ENCODE measurements at places on chromosomes 2 and 18.

GRCh38 chr2:54586062-54586461 lies 129.9 kb downstream of the SPTBN1 start:
- DNase-seq = no peak

DNA sequence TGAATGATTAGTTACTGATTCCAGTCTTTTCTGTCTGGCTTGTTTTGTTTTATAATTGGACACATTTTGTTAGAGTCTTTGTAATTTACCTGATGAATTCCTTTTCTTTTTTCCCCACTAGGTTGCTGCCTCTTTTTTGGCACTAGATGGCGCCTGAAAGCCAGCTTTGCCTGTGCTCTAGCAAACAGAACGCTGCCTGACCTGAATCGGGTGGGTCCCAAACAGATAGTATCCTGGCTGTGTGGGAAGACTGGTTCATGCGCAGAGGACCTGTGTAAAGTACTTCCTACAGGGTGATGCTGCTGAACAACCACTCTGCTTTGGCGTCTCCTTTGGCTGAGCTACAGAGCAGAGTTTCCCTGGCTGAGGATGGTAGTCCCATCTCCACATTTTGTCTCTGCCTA lies 288.2 kb downstream of the IKZF2 start:
- DNase-seq = no peak

DNA sequence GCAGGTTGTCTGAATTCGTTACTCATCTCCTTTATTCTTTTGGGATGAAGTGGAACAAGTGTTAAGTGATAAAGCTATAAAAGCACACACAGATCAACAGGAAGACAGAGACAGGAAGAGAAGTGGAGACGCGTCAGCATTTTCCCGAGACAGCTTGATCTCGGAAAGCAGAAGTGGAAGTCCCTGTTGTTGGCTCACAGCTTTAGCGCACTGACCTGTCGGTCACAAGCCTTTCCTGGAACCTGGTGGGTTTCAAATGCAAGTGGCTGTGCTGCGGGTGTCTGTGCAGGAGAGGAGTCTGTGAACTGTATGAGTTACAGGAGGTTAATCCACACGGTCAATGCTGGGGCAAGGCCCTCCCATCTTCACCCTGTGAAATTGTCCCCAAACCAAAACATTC lies 116.6 kb upstream of the PELI1 start:
- no peak for DNase-seq

GRCh38 chr18:47817017-47817794 lies 113.3 kb downstream of the SMAD2 start:
- no peak for DNase-seq

- DNase-seq = no peak
These were observed 25.0 kb downstream of the CYBRD1 start for GRCh38 chr2:171547256-171547655.

DNA sequence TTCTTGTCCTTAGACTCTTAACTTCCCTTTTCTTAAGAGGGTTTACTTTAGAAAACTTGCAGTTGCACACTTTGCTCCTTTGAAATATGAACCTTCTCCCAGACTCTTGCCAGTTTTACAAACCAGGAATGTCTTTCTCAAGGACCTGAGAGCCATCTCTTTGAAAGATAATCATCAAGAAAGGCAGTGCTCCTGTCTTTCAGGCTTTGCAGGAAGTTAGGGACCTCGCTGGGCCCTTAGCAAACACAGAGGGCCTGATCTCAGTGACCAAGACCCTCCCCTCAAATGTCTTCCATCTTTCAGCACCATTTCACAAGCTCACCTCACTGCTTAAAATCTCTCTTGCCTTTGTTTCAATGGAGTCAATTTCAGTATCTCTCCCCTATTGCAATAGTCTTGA lies 32.0 kb upstream of the NYAP2 start:
- no peak for DNase-seq

DNA sequence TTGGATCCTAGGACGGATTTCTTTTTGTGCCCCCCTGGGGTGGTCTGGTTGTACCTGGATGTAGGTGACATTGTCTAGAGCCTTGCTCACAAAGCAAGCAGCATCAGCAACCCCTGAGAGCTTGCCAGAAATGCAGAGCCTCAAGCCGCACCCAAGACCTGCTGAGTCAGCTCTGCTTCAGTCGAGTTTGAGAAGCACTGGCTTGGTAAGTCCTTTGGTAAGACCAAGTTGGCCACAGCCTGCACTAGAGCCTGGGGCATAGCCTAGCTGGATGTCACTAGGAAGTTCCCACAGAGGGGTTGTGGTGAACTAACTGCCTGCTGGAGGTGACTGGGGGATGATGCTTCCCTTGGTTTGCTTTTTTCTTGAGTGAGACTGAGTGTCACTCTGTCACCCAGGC lies 6.2 kb downstream of the ABCG5 start:
- no peak for DNase-seq

DNA sequence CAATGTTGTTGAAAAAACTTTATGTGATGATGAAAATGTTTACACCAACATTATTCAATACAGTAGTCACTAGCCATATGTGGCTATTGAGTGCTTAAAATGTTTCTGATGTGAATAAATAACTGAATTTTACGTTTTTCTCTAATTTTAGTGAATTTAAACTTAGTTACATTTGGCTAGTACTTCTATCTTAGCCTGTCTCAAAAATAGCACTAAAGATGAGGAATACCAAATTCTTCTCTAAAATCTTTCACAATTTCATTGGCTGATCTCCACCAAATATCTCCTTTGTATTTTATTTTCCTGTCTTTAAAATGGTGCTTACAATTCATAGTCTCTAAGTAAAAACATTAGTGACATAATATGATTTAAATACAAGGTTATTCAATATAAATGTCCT lies 83.7 kb upstream of the RND3 start:
- no peak for DNase-seq

DNA sequence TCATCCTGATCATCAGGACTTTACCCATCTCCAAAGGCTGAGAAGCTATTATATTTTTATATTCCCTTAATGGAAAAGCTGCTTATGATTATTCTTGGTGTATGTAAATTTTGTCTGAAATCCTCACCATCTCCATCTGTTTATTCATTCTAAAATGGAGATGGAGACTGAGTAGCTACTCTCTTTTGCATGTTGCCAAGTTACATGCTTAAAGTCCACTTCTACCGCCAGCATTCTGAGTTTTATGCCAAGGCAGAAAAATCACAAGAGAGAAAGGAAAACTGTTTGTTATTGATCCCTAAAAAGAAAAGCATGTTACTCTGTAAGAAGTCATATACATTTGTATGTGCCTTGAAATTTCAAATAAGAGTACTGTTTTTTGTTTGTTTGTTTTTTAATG lies 94.4 kb upstream of the NOSTRIN start:
- DNase-seq = no peak

DNA sequence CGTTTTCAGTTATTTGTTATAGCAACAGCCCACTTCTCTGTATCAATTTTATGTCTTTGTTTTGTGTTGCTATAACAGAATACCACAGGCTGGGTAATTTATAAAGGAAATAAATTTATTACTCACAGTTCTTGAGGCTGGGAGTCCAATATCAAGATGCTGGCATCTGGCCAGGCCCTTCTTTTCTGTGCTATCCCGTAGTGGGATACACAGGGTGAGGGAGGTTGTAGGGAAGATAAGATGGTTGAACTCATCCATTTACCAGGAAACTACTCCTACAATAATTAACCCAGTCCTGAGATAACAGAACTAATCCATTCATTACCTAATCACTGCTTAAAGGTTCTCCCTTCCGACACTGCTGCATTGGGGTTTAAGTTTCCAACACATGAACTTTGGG lies 220.7 kb downstream of the TPGS2 start:
- DNase-seq = no peak

GRCh38 chr2:228063558-228063957 lies 117.9 kb downstream of the SPHKAP start:
- no peak for DNase-seq

DNA sequence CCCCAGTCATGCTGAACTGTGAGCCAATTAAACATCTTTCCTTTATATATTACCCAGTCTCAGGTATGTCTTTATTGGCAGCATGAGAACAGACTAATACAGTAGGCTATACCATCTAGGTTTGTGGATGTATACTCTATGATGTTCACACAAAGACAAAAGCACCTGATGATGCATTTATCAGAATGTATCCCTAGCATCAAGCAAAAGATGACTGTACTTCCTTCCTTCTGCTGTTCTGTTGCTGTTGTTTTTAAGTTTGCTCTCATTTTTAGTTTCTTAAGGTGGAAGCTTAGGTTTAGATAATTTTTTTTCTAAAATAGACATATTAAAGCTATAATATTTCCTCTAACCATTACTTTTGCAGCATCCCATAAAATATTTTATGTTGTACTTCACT lies 12.4 kb downstream of the ZSCAN30 start:
- DNase-seq = no peak

DNA sequence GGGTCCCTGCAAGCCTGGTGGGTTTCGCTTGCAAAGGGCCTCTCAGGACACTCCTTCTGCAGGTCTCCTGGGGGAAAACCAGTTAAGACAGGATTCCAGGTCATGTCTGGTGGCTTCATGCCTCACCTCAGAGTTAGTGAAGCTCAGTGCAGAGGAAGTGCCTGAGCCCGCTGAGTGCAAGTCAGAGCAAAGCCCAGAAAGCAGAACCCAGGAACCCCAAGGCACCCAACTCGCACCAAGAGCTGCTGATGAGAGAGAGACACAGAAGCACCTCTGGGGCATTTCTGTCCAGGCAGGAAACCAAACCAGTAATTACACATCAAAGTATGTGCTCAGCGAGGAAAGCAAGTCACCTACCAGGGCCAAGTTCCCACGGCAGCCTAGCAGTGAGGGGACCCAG lies 78.4 kb downstream of the ARHGEF4 start:
- no peak for DNase-seq

DNA sequence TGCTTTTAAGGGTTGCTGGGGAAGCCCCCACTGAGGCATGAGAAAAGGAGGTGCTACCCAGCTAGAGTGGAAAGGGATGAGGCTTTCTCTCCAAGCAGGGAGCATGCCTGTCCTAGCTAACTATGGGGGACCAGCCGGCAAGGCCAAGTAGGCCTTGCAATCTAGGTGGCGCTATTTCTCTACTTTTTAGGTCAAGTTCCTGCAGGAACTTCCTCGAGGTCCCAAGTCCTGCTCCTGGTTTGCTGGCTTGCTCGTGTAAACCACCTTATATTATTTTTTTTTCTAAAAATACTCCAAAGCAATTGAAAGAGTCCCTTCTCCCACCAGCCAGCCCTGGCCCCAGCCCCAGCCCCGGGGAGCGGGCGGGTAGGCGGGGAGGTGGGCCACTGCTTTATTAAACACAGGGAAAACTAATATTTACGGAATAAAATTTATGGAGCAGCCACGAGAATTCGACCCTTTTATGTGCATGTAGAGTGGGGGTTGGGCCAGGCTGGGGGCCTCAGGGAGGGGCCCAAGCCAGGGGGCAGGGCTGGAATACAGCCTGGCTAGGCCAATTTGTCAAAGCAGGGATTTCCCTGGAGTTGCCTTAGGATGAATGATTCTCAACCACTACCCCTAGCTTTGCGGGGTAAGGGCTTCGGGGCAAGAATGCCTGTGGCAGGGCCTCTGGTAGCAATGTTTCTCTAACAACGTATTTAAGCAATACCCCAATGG lies 12.8 kb upstream of the IHH start:
- DNase-seq = no peak

DNA sequence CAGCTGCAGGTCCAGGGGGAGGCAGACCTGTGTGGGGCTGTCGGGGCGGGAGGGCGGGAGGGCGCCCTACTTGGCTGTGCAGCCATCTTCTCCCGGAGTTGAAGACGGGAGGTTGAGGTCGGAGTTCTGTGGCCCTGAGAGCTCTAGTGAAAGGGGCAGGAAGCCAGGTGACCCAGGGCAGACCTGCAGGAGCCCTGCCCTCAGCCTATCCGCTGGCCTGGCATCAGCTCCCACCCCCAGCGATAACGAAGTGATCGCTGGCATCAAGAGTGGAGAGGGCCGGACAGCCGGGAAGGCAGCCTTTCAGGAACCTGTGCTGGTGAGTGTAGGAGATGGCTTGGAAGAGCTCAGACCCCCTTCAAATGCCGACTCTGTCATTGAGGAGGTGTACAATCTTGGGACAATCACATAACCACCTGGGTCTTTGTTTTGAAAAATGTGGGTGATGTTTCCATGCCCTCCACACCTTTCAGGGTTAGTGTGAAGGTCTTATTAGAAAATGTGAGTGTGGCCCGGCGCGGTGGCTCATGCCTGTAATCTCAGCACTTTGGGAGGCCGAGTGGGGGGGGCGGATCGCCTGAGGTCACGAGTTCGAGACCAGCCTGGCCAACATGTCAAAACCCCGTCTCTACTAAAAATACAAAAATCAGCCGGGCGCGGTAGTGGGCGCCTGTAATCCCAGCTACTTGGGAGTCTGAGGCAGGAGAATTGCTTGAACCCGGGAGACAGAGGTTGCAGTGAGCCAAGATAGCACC lies 1.3 kb downstream of the ARHGEF4 start:
- DNase-seq = no peak

DNA sequence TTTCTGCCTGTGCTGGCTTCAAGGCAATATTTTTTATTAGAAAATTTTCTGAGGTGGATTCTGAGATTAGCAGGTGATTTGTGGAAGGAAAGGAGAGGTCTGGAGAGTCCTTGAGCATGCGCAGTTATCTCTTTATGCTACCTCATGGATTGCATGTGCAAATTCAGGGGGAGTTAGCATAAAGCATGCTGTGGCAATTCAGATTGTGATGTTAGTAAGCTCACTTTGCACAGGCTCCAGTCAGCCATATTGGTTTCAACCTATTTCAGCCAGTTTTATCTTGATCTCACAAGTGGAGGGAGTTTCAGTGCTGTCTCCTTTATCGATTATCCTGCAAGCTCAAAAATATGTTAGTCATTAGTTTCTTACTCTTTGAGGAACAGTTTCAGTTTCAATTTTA lies 2012.3 kb upstream of the PIK3C3 start:
- no peak for DNase-seq

DNA sequence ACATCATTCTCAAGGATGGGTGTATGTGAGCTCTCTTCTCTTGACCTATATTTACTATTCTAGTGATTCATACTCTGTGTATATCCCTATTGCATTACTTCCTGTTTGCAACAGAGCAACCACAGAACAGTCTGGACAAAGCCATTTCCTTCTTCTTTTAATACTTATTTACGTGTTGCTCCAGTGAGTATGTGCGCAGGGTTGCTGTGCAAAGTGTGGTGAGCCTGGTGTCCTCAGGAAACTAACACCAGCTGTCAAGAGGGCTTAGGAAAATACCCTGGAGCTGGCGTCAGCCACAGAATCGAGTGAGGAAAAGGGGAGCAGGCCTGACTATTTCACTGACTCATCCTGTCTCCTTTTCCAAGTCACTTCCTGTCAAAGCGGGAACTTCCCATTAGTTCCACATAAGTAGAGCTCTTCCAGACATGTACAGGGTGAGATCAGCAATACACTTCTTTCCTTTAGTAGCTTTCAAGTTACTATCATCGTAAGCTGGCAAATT lies 214.1 kb upstream of the COPS8 start:
- no peak for DNase-seq

GRCh38 chr2:75569546-75569945 lies 8.8 kb upstream of the EVA1A start:
- DNase-seq = no peak

DNA sequence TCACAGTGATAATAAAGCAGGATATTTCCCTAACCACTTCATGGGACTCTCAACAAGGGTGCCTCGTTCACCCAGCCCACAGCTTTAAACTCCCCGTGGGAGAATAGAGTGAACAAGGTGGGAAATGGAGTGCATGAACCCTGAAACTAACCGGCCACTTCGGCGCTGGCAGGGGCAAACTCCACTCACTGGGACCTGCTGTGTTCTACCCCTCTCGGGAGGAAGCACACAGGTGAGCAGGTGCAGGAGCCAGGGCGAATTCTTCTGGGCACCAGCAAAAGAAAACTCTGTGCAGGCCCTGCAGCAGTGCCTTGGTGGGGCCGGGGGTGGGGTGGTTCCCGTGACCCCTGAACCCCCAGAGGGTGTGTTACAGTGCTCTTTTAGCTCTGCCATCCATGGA lies 2029.1 kb upstream of the LRRTM1 start:
- no peak for DNase-seq
